ENCODE measurements at places on chromosomes 5 and 9. TPM values are rescaled to one million over a fixed set of nuclear protein-coding genes. Genes with fewer than 3 reads are reported as not detected.

Gene SREK1
- 63.4 TPM for total RNA-seq

DNA sequence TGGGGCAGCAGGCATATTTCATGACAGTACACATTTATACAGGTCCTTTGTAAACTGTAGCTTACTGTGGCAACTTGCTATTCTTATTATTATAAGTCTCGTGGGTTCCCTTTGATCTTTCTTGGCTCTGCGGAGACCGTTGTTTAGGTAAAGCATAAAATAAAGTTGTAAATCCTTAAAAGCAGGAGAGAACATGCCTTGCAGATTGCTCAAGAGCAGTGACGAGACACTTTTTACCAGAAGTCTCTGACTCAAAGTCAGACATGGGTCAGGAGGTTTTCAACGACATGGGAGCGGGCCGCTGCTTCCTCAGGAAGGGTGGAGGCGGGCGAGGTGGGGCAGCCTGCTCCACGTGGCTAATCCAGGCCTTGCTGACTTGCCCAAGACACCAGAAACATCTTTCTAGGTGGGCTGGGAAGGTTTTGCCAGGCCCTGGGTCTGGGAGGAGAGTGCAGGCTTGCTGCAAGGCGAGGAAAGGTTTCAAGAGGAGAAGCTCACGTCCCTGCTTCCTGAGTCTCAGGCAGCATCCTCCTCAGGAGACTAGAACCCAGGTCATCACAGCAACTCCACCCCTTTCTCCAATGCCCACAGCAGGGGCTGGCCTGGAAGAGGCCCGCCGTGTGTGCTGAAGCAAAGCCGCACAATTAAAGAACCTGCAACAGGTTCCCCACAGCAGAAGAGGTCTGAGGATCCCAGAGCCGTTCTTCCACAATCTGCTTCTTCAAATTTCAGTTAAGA, 6.5 kb downstream of the TBC1D2 start:
- DNase-seq: peak; percentile 48

GRCh38 chr5:9376363-9377117, 169.3 kb downstream of the SEMA5A start:
- no peak for DNase-seq

- DNase-seq: no peak
Observed at GRCh38 chr5:17214893-17215292, 2.5 kb upstream of the BASP1 start.

DNA sequence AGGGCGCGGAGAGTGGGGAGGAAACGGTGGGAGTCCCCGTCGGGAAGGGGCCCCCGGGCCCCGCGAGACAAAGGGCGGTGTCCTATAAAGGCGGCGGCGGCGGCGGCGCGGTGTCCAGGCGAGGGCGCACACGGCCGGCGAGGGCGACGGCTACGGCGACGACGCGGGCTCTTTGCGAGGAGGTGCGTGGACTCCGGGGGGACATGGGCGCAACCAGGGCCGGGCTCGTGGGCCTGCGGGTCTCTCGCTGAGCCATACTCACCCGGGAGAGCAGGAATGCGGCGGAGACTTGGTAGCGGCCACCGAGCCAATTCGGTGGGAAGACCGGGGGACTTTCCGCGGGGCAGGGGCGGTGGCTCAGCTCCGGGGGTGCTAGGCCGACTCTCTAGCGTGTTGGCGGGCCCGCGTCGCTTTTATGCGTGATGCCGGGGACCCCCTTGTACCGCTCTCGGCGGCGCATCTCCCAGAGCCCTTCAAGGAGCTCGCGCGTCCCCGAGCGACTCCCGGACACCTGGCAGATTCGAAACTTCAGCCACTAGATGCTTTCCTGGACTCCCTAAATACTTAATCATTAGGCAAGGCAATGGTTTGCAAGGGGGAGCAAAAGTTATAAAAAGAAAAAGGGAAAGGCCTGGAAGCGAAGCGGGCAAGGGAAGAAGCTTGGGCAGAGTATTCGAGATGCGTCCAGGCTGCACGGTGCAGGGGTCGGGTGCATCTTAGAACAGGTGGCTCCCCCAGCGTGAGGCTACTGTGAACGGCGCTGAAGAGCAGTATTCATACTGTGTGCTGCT, 5.9 kb upstream of the TAL2 start:
- peak; percentile 48 for DNase-seq

DNA sequence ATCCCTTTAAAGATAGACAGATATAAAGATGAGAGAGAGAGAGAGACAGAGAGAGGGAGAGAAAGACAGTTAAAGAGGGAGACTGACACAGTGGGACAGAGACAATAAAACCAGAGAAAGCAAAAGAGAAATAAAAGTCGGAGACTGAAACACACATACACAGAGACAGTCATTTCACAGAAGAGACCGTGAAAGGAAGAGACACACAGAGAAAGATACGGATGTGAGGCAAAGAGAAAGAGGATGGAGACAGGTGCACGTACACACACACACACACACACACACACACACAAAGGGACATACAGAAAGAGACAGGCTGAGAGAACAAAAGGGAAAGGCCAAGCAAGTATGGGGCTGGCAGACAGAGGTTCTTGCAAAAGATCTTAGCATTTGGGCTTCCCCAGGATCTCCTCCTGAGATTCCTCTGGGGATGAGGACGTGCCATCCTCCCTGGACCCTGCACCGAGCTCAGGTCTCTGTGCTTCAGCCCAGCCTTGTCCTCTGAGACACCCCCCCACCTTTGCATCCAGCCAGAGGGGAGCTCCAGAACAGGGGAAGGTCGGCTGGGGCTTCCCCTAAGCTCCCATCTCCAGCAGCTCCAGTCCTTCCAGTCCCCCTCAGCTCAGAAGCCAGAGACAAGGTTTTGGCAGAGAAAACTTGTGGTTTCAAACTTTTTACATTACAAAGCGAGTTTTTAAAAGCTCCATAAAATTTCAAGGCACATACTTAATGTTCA, 318.4 kb upstream of the PANK3 start:
- DNase-seq: no peak

Gene PROB1
- total RNA-seq: 18.8 TPM

- no peak for DNase-seq
Observed at GRCh38 chr5:139468421-139468931, 2.3 kb upstream of the SMIM33 start.

GRCh38 chr5:157903117-157903450, 44.1 kb upstream of the CLINT1 start:
- no peak for DNase-seq

DNA sequence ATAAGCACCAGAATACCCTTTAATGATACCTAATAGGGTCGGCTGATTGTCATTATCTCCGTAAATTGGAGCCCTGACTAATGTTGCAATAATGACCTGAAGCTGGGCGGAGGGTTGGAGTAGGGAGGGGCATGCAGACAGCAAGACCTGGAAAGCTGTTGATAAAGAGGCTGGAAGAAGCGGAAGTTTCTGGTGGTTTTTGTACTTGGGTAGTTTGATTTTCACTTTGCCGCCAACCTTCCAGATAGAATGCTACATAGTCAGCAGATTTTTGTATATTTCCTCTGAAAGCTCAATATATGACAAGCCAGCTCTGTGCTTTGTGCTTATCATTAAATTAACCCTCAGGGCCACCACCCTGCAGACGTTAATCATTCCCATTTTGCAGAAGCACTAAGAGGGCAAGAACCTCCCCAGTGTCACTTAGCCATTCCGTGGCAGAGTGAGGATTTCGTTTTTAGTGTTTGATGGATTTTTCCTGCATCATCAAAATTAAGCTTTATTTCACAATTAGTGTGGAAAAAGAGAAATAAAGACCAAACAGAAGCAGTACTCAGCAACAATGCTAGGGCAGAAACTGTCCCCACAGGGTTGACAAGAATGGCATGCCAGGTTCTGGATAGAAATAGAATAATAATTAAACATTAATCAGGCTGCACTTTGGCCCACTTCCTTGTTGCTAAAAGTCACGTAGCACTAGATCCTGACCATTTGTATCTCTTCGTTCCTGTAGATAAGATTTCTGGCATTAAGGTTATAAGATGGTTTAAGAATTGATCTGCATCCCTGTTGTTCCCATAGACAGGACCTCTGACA, 34.7 kb downstream of the DIRAS2 start:
- DNase-seq: no peak

DNA sequence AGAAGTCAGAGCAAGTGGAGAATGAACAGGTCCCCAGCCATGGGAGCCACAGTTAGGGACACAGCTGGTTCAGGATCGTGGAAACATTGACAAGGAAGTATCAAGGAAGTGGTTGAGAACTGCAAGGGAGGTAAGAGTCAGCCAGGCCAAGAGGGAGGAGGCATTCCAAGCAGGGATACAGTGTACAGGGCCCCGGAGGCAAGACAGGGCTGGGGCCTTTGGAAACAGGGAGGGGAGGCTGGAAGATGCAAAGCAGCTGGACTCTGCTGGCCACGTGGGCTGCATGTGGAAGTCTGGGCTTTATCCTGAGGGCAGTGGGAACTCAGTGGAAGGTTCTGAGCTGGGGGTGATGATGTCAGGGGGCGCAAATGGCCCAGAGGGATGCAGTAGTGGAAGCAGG, 14.2 kb downstream of the CCDC180 start:
- DNase-seq: peak; percentile 64

- DNase-seq: no peak
Observed at GRCh38 chr9:130382636-130383349, 62.0 kb upstream of the ASS1 start.

DNA sequence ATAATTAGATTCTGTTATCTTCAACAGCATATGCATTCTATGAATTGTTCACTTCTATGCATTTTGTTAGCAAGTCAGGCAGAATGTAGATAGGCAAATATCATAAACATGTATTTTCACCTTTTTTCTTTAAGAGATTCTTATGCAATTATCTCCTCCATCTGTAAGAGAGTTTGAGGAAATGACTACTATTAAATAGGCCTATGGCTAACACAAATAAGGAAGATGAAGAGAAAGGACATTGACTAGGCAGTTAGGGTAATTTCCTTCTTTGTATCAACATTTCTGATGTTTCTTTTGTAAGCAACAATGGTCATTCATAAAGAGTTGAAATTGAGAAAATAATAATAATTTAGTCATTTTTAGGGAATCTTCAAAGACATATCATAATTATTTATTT, 145.2 kb upstream of the CDH12 start:
- DNase-seq: no peak

Gene ECM2
- total RNA-seq: 16.0 TPM

DNA sequence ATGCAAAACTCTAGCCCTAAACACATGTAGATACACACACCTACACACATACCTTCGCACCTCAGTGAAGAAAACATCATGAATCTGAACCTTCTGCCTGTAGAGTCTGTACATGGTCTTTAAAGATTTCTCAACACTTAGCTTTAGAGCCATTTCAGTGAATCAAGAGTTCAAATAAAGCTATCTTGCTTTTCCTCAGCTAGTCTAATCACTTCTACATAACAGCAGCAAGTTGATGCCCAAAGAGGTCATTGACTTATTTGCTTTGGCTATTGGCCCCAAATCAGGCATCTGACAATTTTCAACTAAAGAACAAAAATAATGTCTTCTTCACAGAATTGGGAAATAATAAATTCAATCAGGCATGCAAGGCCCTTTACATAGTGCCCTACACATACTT, 127.9 kb upstream of the SGCD start:
- no peak for DNase-seq
